ENCODE measurements at places on chromosomes 11 and 22.

DNA sequence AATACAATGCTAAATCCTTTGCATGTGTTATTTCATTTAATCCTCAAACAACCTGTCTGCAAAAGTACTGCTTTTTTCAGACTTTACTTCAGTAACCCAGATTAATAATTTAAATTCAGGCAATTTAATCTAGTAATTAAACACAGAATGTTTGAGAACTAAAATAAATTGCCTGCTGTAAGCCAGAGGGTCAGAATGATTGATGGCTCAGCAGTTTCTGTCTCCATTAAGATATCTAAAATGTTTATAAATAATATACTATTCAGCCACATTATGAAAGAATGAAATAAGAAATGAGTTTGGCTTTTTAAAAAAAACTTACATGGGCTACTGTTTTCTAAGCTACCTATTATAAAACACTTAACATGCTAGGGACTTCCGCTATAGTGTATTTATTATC lies 846.0 kb downstream of the FAM181B start:
- no peak for DNase-seq

- no peak for DNase-seq
Measured at GRCh38 chr11:99988471-99988837, 698.6 kb upstream of the ARHGAP42 start.

DNA sequence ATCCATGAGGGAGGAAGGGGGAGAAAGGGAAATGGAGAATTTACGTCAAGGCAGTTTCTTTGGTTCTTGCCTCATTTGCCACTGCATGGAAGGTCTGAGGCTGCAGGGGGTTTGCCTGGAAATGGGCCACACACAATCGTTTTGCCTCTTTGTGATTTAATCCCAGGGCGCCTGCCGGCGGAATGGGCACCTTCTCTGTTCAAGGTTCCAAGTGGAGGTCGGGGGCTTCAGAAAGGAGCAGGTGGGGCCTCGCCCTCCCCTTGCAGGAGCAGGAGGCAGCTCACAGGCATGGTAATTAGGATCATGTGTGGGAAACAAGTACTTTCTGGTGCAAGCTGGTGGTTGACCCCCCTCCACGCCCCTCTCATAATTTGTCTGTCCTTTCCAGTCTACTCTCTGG lies 29.9 kb downstream of the MPPED1 start:
- DNase-seq, result no peak

DNA sequence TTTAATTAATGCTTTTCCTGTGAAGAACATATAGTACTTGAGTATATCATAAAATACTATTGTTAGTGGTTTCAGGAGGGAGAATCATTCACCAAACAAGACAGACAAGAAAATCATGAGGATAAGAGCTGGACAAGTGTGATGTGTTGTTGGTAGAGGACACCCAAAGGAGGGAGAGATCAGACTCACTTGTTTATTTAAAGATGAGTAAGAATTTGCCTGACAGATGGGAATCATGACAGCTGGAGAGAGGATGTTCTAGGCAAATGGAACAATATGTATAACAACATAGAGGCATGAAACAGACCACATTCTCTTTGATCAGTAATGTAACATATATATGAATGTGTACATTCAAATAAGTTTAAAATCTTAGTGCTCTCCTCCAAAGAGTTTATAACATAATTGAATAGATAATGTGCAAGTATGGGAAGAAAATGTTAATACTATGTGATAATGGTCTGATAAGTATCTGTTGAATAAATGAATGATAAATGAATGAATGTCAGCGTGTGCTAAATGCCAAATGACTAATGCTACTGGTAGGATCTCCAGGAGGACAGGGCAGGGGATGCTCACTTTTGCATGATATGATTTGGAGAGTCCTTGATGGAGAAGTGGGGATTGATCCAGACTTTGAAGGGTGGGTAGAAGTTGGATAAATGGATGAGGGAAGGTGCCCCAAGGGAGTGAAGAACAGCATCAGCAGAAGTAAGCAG lies 228.9 kb upstream of the SORL1-AS1 start:
- DNase-seq, result no peak

- DNase-seq, result no peak
Measured at GRCh38 chr22:34808618-34809017, 257.3 kb upstream of the ISX start.

- DNase-seq, result no peak
Measured at GRCh38 chr11:7597620-7598019, 75.7 kb downstream of the CYB5R2 start.

DNA sequence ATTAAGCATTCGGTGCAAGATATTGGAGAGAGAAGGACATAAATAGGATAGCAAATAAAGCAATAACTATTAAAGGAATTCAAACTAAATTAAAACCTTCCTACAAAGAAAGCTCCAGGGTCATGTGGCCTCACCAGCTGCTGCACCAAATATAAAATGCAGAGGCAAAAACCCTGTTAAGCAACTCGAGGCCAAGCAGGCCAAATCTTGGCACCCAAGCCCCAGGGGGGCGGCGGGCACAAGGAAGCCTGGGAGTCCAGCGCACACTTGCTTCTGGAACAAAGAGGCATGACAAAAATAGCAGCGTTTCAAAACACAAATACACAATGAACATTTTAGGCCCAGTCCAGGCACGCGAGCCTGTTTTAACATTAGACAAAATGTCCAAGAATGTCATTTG lies 20.8 kb downstream of the KRTAP5-6 start:
- no peak for DNase-seq

DNA sequence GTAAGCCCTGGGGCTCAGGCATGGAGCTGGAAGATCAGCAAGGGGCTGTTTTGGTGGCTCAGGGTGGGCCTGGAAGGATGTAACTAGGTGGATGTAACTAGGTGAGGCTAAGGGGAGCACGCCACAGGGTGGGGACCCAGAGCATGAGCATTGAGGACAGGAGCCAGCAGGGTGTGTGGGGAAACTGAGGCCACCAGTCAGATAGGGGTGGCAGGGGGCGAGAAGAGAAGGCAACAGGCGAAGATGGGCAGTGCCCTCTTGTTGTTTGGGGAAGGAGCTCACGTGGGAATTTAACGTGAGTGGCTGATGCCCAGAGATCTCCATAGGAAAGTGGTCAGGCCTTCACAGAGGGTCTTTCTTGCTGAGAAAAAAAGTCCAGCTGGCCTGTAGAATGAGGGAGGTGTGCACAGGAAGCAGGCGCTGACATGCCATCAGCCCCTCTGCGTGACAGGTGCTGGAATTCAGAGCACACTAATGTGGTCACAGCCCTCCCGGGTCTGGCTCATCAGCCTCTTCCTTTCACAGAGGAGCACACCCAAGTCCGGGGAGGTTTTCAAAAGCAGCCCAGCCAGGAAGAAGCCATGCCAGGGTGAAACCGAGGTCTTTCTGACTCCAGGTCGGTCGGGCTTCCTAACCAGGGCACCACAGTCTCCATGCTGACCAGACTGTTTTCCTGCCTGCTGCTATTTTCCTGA lies 54.6 kb upstream of the PAX6 start:
- DNase-seq, result no peak

DNA sequence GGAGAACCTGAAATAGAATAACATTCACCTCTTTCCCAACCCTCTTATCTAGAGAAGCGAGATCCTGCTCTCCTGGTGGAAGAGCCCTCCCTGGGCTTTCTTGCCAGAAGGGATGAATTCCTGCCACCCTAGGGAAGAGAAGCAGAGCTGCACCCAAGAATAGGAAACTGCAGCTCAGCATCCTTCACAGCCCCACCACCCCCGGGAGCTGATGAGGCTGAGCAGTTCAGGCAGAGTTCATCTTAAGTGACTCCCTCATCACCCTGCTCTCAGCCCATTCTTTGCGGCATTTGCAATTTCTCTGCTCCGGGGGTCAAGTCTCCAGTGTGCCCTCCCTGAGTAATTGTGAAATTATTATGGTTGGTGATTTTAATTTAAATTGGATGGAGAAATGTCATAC lies 514.9 kb downstream of the BUD13 start:
- no peak for DNase-seq

Measured in nephron progenitor cell (in vitro differentiated cells).